ENCODE measurements at places on chromosomes 2 and 18. TPM values are rescaled to one million over a fixed set of nuclear protein-coding genes. Genes with fewer than 3 reads are reported as not detected.

Gene MC2R
- total RNA-seq: not detected

Gene POTEI
- not detected for total RNA-seq

Gene DOK6
- 2.9 TPM for total RNA-seq

Gene TACR1
- not detected for total RNA-seq

DNA sequence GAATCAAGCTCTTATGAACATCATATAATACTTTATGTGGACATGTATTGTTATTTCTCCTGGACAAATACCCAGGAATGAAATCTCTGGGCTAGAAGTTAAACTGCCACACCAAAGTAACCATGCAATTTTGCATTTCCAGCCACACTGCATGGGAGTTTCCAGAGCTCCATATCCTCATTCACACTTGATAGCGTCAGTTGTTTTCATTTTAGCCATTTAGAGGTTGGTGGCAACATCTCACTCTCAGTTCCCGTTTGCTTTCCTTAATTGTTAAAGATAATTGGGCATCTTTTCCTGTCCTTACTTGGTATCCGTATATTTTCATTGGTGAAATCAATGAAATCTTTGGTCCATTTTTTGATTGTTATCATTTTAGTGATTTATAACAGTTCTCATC, 47.8 kb downstream of the SH3YL1 start:
- no peaks in the 10 kb centered on the region for H3K4me1 ChIP-seq
- H3K27me3 ChIP-seq: peaks cover 6% of the 10 kb centered on the region
- H3K27ac ChIP-seq: no peak overlapping the region
- no peak overlapping the region for H3K4me3 ChIP-seq
- peaks cover 21% of the 10 kb centered on the region for H3K36me3 ChIP-seq

GRCh38 chr2:229154381-229154780, 116.7 kb downstream of the PID1 start:
- H3K27ac ChIP-seq: no peak overlapping the region
- DNase-seq: no peak
- no peak overlapping the region for H3K4me3 ChIP-seq
- no peaks in the 10 kb centered on the region for H3K4me1 ChIP-seq

DNA sequence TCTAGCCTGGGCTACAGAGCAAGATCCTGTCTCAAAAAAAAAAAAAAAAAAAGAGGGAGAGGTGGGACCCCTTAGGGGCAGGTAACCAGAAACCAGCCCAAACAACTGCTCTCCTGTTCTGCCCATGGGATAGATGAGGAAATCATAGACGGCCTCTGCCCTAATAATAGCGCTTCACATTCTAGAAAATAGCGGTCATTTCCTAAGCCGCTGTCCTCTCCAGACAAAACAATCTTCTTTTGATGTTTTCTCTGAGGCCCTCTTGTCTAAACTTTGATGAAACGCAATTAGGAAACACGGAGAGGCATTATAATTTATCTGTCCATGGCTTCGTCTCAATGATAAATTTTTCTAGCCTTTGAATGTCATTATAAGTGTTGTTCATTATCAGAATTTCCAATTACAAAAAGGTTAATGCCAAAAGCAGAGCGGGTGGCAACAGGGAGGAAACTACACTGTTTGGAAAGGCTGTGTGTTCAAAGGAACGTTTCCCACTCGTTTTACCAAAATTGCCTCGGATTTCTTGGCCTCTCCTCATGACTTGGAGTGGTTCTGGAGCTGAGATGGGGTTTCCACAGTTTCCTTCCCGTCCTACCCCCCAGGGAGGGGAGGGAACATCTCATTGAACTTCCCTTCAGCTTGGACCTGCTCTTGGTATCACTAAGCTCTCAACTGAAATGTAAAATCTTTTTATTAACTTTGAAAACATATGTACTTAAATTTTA, 151.6 kb upstream of the ZNF236 start:
- no peak for DNase-seq
- no peaks in the 10 kb centered on the region for H3K36me3 ChIP-seq
- H3K4me3 ChIP-seq: no peak overlapping the region
- H3K27me3 ChIP-seq: no peaks in the 10 kb centered on the region
- no peak overlapping the region for H3K27ac ChIP-seq
- no peaks in the 10 kb centered on the region for H3K4me1 ChIP-seq

Data from heart left ventricle (tissue), 16 donors.